ENCODE measurements at places on chromosomes 5 and 9.

DNA sequence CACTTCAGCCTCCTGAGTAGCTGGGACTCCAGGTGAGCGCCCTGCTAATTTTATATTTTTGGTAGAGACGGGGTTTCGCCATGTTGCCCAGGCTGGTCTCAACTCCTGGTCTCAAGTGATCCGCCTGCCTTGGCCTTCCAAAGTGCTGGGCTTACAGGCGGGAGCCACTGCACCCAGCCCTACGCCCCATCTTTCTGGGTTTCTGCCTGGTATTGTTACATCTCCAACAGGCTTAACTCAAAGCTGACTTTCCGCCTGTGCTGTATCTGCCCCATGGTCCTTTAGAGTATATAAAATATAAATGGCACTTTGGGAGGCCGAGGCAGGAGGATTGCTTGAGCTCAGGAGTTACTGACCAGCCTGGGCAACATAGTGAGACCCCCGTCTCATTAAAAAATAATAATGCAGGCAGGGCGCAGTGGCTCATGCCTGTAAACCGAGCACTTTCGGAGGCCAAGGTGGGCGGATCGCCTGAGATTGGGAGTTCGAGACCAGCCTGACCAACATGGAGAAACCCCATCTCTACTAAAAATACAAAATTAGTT lies 36.5 kb upstream of the GLDC start:
- DNase-seq: no peak

DNA sequence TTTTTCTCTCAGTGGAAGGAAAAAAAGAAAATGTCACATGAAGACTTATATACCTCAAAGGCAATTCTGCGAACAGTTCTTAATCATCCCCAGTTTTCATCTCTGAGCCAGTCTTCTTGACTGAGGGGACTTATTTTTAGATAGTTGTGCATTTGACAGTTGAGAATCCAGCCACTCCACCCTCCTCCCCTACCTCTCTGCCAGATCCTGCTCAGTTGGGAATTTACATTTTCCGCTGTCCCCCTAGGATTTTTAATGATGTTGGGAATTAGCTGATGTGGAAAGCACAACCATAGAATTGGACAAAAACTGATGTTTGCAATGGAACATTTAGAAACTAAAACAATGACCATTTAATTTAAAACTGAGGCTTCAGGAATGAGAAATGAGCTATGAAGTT lies 194.3 kb upstream of the PIK3R1 start:
- DNase-seq: no peak

GRCh38 chr9:74309654-74310053 lies 187.5 kb upstream of the RORB start:
- DNase-seq: no peak

DNA sequence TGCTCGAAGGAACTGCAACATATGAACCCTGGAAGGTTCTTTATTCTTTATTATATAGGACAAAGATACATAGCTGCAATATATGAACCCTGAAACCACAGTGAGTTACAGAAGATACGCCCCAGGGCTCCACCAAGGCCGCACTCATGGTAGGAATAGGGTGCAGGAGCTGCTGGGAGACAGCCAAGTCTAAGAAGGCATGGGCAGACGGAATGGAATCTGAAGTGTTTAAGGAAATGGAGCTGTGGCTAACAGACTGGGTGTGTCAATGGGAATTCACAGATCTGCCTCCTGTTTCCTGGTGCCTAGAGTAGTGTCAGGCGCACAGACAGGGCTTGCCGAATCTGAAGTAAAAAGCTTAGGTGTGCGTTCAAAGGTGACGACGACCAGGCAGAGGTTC lies 286.4 kb downstream of the DENND1A start:
- DNase-seq: no peak

DNA sequence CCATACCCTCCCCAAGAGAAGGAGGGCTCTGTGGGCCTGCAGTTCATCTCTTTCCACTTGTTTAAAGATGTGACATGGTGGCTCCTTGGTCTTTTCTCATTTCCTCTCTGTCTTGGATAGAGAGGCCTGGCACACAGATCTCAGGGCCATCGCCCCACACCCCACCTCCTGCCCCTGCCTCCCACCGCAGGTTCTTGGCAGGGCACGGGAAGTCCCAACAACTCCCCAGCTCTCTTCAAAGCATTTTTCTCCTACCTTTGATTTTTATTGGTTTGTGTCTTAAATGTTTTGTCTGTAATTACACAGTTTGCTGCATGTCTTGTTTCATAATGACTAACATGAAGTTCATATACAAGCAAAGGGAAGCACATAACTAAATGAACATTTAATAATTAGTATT lies 178.5 kb upstream of the MSX2 start:
- DNase-seq: no peak

DNA sequence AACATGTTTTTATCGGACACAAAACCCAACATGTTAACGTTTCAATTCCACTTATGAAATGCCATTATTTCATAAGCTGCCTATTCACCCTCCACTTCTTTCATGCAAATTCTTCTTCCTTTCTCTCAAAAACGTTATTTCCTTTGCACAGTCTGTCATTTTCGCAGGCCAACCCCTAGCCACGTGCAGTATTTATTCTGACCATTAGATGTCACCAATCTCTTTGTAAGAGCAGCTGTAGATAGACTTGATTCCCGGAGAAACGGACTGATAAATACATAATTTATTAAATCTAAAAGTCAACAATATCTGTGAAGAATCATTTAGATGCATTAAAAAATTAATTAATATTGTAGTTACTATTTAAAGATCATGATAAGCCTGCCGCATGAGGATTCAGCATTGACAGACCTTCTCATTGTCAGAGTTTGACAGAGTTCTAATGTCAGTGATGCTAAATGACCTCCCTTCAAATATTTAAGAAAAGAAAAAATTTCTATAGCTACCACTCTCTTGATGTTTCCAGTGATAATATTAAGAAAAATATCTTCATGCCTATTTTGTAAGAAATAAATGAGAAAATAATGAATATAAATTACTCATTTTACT lies 933.6 kb downstream of the CDH12 start:
- DNase-seq: peak; percentile 53

DNA sequence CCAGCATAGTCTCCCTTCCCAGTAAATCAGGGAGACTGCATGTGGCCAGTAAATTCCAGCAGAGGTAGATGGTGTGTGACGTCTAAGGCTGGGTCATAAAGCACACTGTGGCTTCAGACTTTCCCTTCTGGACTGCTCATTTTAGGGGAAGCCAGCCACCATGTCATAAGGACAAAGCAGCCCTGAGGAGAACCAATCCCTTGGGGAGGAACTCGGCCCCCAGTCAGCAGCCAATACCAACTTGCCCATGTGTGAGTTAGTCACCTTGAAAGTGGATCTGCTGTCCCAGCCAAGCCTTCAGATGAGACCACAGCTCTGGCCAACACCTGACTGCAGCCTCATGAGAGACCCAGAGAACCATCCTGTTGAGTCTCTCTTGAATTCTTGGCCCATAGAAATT lies 14.7 kb upstream of the NINJ1 start:
- DNase-seq: no peak

- no peak for DNase-seq
Measured at GRCh38 chr5:159175547-159175946, 33.8 kb downstream of the RNF145 start.

- no peak for DNase-seq
Measured at GRCh38 chr9:94611638-94612068, 18.0 kb upstream of the FBP2 start.

DNA sequence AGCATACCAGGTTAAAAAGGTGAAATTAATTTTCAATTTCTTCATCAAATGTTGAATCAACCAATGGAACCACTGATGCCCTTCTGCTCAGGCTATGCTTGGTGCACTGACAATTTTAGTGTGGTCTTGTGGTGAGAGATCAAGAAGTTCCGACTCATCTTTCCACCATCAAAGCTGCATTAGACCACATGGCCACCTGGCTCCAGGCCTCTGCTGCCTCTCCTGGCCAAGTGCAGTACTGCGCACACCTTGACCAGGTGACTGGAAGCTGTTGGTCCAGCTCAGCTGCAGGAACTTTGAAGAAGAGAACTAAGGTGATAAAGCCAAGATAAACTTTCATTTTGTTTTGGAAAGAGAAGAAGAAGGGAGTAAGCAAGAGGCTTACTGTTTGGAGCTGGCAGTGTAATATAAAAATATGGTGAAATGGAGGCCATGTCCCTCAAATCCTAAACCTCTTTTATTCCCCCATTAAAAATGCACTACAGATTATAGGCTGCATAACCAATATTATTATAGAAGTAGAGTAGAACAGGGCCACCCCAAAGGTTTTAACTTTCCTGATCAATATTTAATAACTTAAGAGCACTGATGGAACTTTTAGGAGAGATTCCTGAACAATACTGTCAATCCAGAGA lies 315.5 kb upstream of the C9orf72 start:
- no peak for DNase-seq

GRCh38 chr5:143281226-143281625 lies 122.3 kb downstream of the NR3C1 start:
- no peak for DNase-seq

DNA sequence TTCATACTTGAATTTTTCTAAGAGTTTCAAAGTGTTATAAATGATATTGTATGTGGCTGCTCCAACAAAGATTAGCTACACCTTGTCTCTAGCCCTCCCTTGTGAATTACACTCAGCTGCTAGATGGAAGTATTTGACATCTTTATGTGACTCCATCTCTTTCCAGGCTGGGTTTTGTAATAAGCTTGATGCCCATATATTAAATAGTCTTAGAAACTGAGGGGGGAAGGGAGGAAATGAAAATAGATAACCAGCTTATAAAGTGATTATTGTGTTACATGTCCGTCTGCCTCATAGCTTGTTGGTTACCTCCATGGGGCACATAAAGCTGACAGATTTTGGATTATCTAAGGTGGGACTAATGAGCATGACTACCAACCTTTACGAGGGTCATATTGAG lies 63.4 kb downstream of the CD180 start:
- no peak for DNase-seq

DNA sequence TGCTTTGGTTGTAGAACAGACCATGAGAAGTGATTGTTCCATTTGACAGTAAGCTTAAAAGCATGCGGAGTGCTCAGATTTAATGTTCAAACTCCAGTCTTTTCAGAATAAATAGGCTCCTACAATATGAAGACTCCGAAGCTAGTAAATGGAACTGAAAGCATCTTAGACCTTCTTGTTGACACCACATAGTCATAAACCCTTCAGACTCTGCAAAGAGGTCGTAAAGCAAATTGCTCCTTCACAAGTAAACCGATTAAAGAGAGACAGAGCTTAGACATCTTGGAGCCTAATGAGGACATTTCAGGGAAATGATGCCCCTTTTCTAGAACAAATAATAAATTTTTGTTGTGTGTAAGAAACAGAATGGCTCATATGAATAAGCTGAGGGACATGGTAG lies 511.0 kb upstream of the RIOK2 start:
- no peak for DNase-seq

- peak; percentile 97 for DNase-seq
Measured at GRCh38 chr5:72065751-72066255, 41.5 kb upstream of the MAP1B start.

All from COR-L47 (cell line).